ENCODE measurements at places on chromosomes 5 and 9. TPM values are rescaled to one million over a fixed set of nuclear protein-coding genes. Genes with fewer than 3 reads are reported as not detected.

Gene SPEF2
- 5.7 TPM for total RNA-seq

Gene N4BP3
- 0.18 TPM for total RNA-seq

Gene LHX3
- total RNA-seq, result not detected

Gene DDX4
- not detected for total RNA-seq

Gene CD14
- 0.36 TPM for total RNA-seq

Gene BAAT
- total RNA-seq, result not detected

Gene RASEF
- total RNA-seq, result 0.41 TPM

Gene SLC6A18
- total RNA-seq, result not detected

Gene GFI1B
- not detected for total RNA-seq

Gene AFF4
- 43.2 TPM for total RNA-seq

Gene CDKN2B
- 16.0 TPM for total RNA-seq

Gene CDH12
- total RNA-seq, result 0.09 TPM

Gene SLC2A8
- total RNA-seq, result 5.5 TPM

Gene TPPP
- not detected for total RNA-seq

Gene SLC6A7
- not detected for total RNA-seq

Gene SLU7
- 59.5 TPM for total RNA-seq

Gene OBP2B
- not detected for total RNA-seq

Gene CD72
- total RNA-seq, result 1.9 TPM

Gene MYORG
- total RNA-seq, result 1.3 TPM

Gene PCDHGC3
- total RNA-seq, result 53.7 TPM

Gene UBAP1
- 57.1 TPM for total RNA-seq

Gene HTR1A
- not detected for total RNA-seq

Gene IL9
- not detected for total RNA-seq

Gene PIP5KL1
- total RNA-seq, result 1.6 TPM

Gene TAF11L5
- total RNA-seq, result not detected

Gene RANBP6
- 37.7 TPM for total RNA-seq

Gene SH3RF2
- 6.7 TPM for total RNA-seq

Gene ENTREP1
- total RNA-seq, result 0.41 TPM
